Vagina (tissue), 2 donors: ENCODE measurements at places on chromosomes 4 and X.
A peak's percentile ranks its signal among the peaks of the same experiment; 100 is the strongest.

GRCh38 chr4:97359826-97360225 lies 783.5 kb downstream of the STPG2 start:
- DNase-seq, result no peak

- DNase-seq, result no peak
Measured at GRCh38 chr4:123037804-123038203, 115.4 kb upstream of the NUDT6 start.

DNA sequence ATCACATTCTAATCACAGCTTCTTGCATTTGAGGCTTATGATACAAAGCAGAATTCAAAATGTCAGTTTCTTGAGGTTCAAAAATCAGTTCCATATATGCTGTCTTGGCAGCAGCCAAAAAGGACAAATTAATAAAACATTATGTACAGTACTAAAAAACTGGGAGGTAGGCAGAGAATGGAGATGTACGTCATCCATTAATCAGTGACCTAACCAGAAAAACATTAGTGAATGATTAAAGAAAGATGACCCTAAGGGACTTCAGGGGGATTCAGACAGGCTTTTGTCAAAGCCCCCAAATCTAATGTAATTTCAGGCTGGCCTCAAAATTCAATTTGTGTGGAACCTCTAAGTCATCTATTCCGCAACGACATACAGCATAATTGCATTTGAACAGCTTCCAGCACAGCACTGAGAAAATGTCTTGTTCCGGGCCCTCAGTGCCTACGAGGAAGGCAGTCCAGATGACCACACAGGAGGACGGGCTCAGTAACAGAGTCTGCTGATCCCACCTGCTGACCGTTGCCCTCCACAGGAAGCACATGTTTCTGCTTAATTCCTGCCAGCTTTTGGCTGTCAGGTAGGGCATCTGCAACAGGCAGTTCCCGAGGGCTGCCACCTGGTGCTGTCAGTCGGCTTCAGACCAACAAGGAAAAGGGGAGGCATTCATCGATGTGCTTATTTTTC lies 83.8 kb upstream of the HHIP start:
- DNase-seq, result no peak

- no peak for DNase-seq
Measured at GRCh38 chrX:113950081-113950678, 633.7 kb upstream of the HTR2C start.

DNA sequence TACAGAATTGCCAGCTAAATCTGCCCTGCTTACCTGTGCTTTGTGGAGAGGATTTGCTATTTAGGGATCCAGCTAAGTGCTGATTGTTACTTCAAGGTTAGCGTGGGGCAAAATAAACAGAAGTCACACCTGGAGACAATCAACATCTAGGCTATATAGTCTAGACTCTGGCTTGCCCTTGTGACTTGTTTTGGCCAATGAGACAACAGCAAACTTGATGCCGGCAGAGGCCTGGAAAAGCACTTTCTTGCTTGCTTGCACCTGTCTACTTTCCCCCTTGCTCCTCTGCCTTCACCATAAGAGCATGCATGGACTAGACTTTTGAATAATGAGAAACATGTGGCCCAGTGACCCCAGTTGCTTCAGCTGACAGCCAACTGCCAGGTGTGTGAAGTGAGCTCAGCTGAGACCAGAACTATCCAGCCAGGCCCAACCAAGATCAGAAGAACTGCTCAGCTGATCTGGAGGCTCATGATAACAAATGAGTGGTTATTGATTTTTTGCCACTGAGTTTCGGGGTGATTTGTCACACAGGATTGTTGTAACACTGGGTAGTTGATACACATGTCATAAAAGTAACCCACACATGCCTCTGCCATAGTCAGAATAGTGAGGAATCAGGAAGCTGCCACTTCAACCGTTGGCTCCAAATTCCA lies 164.4 kb downstream of the RBMX2 start:
- DNase-seq, result no peak

GRCh38 chr4:105709081-105709450 lies 482 bp downstream of the GSTCD start:
- no peak for DNase-seq

DNA sequence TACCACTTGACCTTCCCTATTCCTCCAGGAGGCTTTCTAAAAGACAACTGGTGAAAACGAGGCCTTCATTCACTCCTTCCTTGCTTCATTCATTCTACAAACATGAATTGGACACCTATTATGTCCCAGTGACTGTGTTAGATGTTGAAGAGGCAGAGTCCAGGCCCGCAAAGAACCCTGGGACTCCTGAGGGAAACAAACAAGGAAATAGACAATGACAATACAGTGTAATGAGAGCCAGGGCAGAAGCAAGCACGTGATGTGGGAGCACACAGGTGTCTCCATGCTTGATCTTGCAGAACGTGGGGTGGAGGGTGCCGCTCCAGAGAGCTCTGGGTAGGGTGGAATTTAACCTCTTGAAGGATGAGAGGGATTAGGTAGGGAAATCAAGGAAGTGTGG lies 137.6 kb upstream of the KLF3 start:
- DNase-seq, result no peak

GRCh38 chr4:2902126-2902525 lies 58.5 kb downstream of the ADD1 start:
- no peak for DNase-seq

DNA sequence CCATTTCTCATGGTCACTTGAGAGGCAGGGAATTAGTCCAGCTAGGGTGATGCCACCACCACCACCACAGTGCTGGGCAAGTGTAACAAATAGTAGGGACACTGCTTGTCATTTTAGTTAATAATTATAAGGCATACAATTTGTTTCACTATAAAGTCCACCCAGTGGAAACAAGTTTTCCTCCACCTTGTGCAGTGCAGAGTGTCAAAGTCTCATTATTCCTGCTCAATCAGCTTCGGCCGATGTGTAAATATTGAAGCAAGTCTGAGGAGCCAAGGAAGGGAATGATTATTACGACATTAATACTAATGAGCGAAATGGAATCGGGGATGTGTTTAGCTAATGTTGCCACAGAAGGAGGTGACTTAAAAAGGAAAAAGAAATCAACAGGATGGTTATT lies 340.4 kb downstream of the NKX6-1 start:
- DNase-seq, result no peak

DNA sequence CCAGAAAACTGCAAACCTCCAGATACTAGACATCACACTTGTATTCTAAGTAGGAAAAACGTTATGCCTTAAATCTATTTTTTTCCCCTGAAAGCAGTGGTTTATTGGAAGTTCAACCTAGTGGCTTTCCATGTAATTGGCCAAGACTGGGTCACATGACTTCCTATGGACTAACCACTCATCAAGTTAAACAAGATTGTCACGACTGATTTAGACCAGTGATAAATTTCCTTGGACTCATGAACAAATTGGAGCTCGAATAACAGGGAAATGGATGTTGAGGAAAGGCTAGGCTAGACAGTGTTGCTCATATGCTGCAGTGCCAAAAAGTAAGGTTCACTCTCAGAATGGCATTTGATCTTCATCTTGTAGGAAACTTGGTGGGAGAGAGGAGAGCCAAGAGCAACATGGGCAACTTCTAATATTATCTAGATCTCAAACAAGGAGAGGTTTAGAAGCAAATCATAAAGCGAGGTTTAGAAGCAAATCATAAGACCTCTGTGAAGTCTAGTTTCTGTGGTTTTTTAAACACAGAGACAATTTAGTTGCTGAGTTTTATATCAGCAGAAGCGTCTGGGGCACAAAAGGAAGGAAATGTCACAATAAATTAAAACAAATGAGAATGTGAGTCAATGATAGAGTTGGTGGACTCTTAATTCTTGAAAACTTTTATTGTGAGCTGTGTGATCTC lies 165.6 kb upstream of the BOD1L1 start:
- DNase-seq, result no peak

DNA sequence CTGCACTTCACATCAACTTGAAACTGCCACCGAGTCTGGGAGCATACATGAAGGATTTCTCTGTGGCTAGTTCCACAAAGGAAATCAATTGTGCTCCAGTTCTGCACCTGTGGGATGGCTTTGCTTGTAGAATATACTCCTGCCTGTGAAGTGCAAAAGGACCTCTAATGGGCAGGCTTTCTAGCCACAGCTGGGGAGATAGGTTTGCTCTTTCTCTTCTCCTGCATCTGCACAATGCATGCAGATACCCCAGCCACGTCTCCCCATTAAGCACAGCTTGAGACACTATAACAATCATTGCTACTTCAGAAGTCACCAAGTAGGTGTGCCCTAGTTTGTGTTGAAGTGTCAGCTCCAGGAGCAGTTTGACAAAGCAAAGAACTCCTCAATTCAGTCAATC lies 364.6 kb downstream of the ZIC3 start:
- no peak for DNase-seq

GRCh38 chrX:40237731-40238178 lies 140.0 kb upstream of the BCOR start:
- DNase-seq, result no peak

GRCh38 chr4:33722254-33722653 lies 2522.1 kb downstream of the ARAP2 start:
- DNase-seq, result no peak

GRCh38 chr4:147139455-147140198 lies 194.0 kb upstream of the TTC29 start:
- DNase-seq, result no peak

DNA sequence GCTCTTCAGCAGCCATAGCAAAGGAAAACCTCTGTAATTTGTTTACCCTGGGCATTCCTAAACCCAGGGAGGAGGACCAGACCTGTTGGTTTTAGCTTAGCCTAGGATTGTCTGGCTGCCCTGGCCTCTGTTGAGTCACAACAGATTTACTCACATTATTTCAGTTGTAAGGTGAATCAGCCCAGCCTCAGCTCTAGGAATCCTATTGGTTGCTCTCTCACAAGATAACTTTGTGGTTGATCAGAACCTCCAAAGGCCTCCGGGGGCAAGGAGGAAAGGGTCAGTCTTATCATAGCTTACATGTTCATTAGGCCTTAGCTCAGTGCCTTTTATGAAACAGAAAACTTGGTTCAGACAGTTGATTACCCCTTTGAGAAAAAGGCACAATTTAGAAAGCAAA lies 41.0 kb downstream of the PDK3 start:
- no peak for DNase-seq

GRCh38 chrX:151151665-151152267 lies 24.6 kb upstream of the GPR50 start:
- no peak for DNase-seq

- no peak for DNase-seq
Measured at GRCh38 chrX:118523920-118524319, 28.3 kb downstream of the DOCK11 start.

GRCh38 chr4:7166981-7167700 lies 25.2 kb upstream of the SORCS2 start:
- DNase-seq, result peak; percentile 72

DNA sequence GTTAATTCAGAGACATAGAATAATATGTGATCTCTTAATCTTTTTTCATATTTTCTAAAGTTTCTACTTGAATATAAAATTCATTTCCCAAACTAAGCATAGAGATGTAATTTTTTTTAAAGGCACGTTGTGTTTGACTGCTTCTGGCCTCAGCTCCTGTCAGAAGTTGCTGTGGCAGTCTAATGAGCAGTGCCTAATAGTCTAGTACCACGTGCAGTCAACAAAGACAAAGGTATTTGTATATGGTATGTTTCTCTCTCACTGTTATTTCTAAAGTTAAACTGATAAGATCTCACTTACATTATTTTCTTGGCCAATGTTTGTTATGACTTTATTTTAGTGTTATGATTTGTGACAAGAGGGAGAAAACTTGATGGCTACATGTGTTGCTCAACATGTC lies 48.6 kb upstream of the MCUB start:
- no peak for DNase-seq

GRCh38 chr4:152415980-152416379 lies 119.9 kb downstream of the FBXW7 start:
- DNase-seq, result no peak

DNA sequence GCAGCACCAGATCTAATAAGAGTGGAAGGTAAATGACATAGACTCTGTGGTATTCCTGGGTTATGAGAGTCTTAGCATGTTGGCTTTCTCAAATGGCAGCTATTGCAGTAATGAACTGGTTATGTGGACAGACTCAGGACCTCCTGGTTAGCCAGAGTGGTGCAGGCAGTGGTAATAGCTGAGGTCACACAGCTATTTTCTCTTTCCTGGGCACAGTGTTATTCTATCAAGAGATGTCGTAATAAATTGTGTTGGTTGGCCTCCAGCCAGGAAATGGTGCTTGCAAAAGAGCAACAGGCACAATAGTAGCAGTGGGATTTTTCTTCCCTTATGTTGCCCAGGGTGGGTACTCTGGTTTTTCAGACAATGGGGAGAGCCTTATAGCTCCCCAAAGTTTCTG lies 279.2 kb upstream of the FGF16 start:
- DNase-seq, result no peak

GRCh38 chrX:29090811-29091210 lies 503.6 kb downstream of the IL1RAPL1 start:
- no peak for DNase-seq

DNA sequence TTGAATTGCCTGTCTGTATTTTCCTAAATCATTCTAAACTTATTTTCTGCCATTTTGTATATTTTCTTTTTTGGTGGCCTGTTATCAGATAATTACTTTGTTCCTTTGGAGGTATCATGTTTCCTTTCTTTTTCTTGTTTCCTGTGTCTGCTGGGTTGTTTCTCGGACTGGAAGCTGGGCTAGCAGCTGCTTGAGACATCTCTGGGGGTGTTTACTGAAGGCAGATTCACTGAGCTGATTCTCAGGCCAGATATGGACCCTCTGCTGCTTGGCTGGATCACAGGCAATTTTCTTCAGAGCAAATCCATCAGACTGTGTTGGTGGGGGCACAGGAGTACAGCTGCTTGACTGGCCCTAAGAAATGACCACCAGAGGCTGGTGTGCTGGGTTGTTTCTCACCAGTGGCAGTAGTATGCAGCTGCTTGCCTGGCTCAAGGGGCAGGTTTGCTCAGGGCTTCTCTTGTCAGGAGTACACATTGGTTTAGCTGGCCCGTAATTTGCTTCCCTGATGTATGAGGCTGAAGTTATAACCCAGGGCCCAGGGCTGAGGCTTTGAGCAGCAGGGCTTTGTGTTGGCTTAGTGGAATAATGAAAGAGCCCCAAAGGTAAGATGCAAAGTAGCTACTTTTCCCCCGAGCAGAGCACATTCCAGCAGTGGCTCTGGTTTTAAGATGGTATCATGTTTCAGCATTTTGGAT lies 680.6 kb downstream of the TECRL start:
- DNase-seq, result no peak
